ENCODE measurements at places on chromosomes 3 and 15.

- DNase-seq, result no peak
These were observed 135.8 kb downstream of the GREM1 start for GRCh38 chr15:32853592-32853991.

DNA sequence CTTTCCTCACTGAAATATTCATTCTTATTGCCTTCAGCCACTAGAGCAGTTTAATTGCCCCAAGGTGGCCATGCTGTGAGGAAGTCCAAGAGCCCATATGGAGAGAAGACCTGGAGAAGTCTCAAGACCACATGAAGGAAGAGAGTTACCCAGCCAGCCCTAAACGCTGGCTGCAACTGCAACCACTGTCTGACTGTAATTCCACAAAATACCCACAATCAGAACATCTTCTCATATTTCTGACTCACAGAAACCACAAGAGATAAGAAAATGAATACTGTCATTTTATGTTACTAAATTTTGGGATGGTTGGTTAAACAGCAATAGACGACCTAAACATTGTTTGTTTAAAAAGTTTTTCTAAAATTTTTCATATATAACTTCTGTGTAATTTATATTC, 14.7 kb upstream of the SST start:
- DNase-seq, result no peak

GRCh38 chr3:46097691-46098241, 70.5 kb upstream of the XCR1 start:
- DNase-seq, result no peak

DNA sequence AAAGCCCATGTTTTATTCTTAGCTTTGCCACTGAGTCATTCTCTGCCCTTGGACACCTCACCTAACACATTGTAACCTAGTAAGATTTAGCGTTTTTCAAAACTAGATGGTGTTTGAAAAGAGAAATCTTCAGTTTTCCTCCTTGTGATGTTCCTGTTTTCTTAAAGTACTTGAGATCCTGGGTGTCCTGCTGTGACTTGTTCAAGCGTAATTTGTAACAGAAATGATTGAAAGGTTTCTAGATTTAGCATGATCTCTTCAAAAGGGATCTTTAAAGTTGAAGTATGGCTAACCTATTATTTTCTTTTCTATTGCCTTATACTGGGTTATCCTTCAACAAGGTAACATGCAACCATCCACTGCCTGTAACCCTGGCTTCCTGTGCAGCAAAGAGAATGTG, 32.6 kb upstream of the SPATA16 start:
- no peak for DNase-seq

DNA sequence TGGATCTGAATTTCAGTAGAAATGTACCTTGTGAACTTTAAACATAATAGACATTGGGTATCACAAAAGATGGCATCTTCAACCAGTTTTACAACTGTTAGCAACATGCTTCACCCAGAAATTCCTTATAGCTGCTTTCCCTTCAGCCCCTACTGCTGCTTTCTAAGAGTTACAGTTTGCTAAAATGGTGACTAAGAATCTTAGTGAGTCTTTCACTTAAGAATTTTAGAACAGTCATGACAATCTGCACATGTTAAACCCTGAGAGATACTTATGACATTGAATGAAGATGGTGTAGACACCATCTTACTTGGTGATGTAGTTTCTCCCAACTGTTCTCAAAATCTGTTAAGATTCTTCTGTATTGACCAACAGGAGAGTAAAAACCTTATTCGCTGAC, 129.7 kb upstream of the UBE2E1 start:
- DNase-seq, result no peak

GRCh38 chr3:125112981-125113380, 57.2 kb upstream of the HEG1 start:
- DNase-seq, result no peak

DNA sequence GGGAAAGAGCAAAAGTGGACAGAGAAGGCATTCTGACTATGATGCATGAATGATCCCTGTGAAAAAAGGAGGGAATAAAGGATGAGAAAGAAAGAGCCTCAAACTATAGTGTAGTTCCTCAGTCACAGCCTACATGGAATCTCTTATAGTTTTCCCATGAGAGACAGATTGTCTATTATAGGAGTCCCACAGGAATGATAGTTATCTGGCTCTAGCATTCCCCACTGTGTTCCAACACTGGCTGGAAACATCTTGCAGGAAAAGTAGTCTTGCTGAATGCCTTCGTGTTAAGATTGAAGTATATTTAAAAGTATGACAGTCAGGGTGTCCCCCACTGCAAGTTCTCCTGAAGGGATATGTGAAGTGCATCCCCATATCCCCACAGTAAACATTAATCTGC, 641.5 kb upstream of the NECTIN3 start:
- no peak for DNase-seq

GRCh38 chr3:97990624-97991292, 18.5 kb upstream of the RIOX2 start:
- DNase-seq, result no peak

DNA sequence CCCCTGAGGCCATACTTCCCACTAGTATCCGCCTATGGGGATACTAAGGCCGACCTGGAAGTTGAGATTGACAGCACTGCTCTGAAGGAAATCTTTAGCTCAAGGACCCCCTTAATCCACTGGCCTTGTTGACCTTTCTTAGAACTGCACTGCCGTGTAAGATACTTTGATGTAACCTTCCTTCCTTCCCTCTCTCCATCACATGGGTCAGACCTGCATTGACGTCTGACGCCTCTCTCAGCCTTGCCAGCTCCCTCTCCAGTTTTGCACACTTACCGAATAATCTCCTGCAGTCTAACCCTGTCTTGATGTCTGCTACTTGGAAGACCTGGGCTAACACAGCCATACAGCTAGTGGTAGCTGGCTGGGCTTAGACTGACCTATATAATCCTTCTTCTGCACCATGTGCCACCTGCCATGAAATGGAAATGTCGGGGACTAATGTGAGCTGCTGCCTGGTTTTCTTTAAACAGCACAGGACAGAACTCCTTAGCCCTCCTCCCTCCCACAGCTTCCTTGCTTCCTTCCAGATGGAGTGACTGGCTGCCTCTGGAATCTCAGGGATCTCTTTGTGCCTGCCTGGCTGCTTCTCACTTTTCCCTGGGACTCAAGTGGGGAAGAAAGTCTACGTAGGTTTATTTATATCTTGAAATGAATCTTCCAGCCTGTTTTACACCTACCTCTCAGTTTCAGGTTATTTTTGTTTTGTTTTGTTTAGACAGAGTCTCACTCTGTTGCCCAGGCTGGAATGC, 39.2 kb upstream of the HERC1 start:
- DNase-seq, result no peak

GRCh38 chr3:23276913-23277658, 74.0 kb downstream of the UBE2E2 start:
- no peak for DNase-seq

GRCh38 chr3:13299531-13300155, 120.5 kb downstream of the NUP210 start:
- no peak for DNase-seq

- DNase-seq, result no peak
These were observed 246.5 kb downstream of the TBL1XR1 start for GRCh38 chr3:176950743-176951142.

DNA sequence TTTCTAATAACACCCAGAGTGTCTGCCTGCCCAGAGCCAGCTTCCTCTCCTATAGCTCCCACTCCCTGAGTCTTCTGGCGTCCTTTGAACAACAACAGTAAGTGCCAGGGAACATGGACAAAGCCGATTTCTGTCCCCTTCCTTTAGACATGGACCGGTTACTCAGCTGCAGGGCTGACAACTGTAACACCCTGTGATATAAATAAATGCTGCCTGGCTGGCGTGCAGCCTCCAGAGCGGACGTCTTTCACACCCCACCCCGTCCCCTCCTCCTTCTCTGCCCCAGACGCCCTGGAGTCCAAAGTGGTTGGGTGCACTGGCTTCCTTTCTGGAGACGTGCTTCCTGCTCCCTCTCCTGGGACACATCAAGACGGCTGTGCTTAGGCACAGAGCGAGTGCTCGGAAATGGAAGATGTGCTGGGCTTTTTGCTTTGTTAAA, 281.9 kb upstream of the LRRFIP2 start:
- DNase-seq, result no peak

DNA sequence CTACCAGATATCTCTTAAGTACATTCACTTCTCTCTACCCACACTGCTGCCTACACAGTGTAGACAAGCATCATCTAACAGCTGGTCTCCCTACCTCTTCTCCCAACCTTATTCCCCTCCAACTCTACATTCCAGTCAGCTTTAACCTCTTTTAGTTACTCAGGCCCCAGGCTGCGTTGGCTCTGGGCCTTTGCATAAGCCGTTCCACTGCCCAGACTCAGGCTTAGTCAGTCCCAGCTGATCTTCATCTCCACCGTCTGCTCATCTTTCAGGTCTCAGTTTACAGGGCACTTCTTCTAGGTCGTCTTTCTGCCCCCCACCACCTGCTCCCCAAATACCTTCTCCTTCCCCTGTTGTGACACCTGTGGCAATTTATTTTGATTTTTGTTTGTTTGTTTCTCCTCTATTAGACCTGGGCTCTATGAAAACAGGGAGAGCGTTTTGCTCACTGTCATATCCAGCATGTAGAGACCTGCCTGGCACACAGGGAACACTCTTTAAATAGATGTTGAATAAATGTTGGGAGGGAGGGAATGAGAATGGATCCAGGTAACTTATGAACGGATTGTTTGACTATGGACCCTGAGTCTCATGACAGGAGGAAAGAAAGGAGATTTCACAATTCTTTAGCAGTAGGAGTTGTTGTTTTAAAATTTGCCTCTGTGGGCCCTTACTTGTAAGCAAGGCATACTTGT, 11.1 kb downstream of the SLC27A2 start:
- no peak for DNase-seq

- DNase-seq, result no peak
These were observed 16.1 kb downstream of the C3orf22 start for GRCh38 chr3:126542340-126543241.

- no peak for DNase-seq
These were observed 15.0 kb downstream of the KLF15 start for GRCh38 chr3:126342211-126342610.

DNA sequence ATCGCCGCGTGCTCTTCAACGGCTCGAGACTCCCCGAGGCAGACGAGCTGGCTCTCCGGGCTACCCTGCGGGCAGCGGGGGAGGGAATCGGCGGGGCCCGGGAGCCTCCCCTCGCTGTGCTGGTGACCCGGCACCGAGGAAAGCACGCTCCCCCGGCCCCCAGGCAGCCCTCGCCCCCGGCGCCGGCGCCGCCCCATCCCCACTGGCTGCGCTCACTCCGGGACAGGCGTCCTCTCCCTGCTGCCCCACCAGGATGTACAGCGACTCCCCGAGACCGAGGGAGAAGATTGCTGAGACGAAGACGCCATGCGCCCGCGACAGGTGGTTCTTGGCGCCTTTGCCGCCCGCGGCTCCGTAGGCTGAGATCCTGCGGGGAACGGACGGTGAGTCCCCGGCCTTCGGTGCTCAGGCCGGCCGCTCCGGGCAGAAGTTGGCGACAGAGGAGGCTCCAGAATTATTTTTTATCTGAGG, 1.7 kb downstream of the LTK start:
- DNase-seq, result peak; percentile 22

DNA sequence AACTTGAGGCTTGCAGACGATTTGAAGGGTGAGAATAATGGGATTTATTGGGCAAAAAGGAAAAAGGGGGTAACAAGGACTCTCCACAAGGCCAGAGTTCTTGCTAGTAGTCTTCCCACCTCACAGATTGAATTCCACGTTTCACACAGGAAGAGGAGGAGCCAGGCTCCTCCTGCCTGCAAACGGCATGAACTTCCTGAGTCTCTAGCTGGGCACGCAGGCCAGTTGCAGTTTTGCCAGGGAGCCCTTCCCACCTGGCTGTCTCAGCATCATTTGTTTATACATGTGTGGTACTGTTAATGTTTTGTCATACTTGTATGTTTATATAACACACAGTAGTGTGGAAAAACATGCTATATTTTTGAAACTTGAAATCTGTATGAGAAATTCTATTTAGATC, 155.0 kb downstream of the NLGN1 start:
- DNase-seq, result no peak

DNA sequence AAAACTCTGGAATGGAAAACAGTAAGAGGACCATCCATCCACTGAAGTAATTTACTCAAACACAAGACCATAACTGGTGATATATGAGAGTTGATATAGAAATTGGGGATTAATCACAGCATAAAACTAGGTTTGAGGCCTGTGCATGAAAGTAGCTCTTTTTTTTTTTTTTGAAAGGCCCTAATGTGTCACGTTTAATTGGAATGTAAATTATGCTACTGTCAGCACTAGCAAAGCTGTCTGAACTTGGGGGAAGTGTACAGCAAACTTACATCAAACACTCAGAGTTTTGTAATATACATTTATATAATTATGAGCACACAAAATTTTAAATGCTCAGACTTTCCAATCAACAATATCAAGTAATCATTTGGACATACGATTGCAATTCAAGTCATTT, 154.1 kb downstream of the GREM1 start:
- DNase-seq, result no peak

- DNase-seq, result no peak
These were observed 132.3 kb downstream of the SUCLG2 start for GRCh38 chr3:67522081-67522480.

- DNase-seq, result no peak
These were observed 3.8 kb upstream of the OR4F15 start for GRCh38 chr15:101808201-101808600.

GRCh38 chr3:149174901-149175300, 45.5 kb downstream of the HPS3 start:
- no peak for DNase-seq

DNA sequence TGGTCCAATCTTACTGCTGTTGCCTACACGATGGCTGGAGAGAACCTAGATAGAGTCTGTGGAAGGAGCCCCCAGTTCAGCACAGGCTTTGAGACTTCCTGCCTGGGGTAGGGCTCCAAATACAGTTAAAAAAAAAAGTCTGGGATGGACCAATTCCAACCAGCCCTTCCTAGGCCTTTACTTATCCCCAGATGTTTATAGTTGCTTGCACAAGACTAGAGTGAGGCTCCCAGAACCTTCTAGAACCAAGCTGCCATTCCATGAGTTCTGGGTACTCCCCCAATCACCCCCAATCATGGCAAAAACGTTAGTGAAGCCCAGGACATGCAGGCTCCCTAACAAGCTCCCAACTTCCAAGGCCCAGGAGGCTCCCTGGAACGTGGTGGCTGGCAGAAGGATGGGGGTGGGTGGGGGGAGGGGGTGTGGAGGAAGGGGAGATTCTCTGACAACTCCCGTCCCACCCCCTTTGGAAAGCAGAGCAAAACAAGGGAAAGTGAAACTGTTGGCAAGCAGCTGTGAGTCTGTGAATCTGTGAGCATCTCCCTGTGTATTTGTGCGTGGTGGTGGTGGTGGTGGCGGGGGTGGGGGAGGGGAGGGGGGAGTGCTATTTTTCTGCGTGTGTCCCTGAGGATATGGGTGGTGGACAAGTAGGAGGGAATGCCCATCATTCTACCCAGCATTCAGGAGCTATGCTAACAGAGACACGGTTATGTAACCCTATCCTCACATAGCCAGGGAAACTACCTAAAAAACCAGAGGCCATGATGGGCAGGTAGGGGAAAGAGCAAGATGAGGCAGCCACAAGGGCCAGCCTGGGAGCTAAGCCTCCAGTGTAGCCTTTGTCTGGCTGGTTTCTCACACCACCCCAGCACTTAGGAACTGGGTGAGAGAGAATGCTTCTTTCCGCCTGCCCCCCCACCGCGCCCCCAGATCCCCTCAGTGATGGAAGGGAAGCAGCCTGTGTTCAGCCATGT, 2.0 kb downstream of the MST1R start:
- no peak for DNase-seq

GRCh38 chr3:112897791-112898190, 51.1 kb upstream of the CD200R1L start:
- DNase-seq, result no peak

GRCh38 chr3:122052968-122053367, 2.2 kb upstream of the CD86 start:
- no peak for DNase-seq

Measured in COR-L47 (cell line).